ENCODE measurements at places on chromosomes 7 and 10.

DNA sequence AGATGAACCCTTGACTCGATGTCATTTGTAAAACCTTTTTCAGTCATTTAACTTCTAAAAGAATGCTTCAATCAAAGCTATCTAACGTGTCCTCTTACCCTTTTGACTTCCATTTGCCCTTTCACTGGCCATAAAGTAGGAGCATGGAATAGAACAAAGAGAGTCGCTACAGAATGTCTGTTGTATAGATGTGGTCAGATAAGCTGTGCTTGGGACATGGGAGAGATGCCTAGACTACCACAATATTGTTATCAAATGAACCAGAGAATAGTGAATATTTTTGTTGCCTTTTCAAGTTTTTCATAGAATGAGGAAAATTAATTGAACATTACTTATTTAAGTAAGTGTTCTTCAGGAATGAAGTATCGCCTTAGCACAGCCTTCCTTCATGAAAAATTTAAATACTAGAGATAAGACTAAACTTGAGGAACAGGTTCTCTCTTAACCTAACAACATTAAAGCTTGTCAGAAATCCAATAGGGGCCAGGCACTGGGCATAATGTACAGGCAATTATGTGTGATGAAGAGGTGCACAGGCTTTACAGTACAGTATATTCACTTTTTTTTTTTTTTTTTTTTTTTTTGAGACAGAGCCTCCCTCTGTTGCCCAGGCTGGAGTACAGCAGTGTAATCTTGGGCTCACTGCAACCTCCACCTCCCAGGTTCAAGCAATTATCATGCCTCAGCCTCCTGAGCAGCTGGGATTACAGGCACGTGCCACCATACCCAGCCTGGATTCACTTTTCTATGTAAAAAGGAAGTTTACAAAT lies 7.5 kb upstream of the KMT2E start:
- DNase-seq: no peak

- peak; percentile 41 for DNase-seq
Observed at GRCh38 chr7:27189295-27189996, 4.4 kb upstream of the HOXA11 start.

- no peak for DNase-seq
Observed at GRCh38 chr7:134034652-134035051, 92.5 kb upstream of the LRGUK start.

DNA sequence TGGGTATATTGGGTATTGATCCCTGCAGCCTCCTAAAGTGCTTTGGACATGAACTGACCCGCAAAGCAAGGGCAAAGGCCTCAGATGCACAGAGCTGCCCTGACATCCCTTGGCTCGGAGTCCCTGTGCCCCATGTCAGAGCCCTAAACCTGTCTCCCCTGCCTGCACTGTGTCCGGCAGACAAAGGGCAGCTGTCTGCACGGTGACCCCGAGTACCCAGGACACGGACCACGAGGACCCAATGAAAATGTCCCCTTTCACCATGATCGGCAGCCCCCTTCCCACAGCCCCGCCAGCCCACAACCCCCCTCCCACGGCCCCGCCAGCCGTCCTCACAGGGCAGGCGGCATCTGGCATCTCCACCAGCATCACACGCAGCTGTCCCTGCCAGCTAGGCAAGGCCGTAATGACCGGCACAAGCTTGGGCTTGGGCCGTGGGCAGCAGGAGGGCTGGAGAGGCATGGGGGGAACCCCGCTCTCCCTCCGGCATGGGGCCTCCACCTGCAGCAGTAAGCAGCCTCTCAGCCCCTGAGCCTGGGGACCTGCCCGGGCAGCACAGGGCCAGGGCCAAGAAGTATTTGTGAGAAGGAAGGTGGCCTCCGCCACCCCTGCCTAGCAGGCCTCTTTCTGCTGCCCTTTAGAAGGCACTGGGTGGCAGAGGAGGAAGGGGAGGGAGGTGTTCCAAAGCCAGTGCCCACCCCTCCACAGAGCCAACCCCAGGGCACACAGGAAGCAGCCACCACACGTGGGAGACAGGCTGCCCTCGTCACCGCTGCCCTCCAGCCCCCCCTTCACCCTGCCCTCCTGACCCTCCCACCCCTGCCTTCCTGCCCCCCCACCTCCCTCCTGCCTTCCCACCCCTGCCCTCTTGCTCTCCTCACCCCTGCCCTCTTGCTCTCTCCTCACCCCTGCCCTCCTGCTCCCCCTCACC lies 10.1 kb downstream of the NUDT1 start:
- peak; percentile 66 for DNase-seq

- no peak for DNase-seq
Observed at GRCh38 chr10:28730031-28730778, 52.9 kb downstream of the BAMBI start.

- no peak for DNase-seq
Observed at GRCh38 chr7:134071355-134072331, 55.5 kb upstream of the LRGUK start.

Data from right hindlimb (tissue), 1 donor.